ENCODE measurements at places on chromosomes 4 and X.

GRCh38 chrX:148874636-148875246, 374.3 kb downstream of the AFF2 start:
- DNase-seq = no peak

DNA sequence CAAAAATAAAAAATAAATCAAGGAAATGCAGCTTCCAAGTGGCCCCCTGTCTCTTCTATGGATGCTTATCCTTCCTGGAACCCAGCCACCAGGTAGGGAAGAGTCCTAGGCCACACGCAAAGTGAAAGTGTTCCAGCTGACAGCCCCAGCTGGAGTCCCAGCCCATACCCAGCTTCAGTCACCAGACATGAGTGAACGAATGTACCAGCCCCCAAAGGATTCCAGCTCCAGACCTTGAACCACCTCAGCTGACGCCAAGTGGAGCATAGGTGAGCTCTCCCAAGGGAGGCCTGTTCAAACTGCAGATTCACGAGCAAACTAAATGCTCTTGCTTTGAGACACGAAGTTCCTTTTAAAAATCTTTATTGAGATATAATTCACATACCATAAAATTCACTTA, 62.0 kb downstream of the BCOR start:
- no peak for DNase-seq

GRCh38 chr4:165184220-165184619, 23.1 kb upstream of the KLHL2 start:
- DNase-seq = no peak

GRCh38 chr4:24559889-24560288, 24.5 kb downstream of the DHX15 start:
- no peak for DNase-seq

- DNase-seq = no peak
These were observed 42.4 kb downstream of the PTTG2 start for GRCh38 chr4:38002451-38003071.

- peak; percentile 23 for DNase-seq
These were observed 280.5 kb downstream of the FBXW7 start for GRCh38 chr4:152255437-152255836.

- no peak for DNase-seq
These were observed 20.3 kb upstream of the PAPSS1 start for GRCh38 chr4:107740381-107740780.

All from activated CD4-positive, alpha-beta T cell treated with anti-CD3 and anti-CD28 coated beads for 24 hours (primary cell).